ENCODE measurements at places on chromosomes 4 and X. TPM values are rescaled to one million over a fixed set of nuclear protein-coding genes. Genes with fewer than 3 reads are reported as not detected.

The SLC26A1 gene
- total RNA-seq, result 0.32 TPM

The HCCS gene
- total RNA-seq, result 39.3 TPM

The GNRHR gene
- total RNA-seq, result not detected

The NFKB1 gene
- 42.0 TPM for total RNA-seq

The MAMLD1 gene
- total RNA-seq, result 5.7 TPM

GRCh38 chr4:117063961-117064696 is 21.2 kb downstream of the TRAM1L1 start:
- DNase-seq, result no peak
- no peak overlapping the region for H3K4me3 ChIP-seq
- H3K27me3 ChIP-seq, result no peaks in the 10 kb centered on the region
- no peaks in the 10 kb centered on the region for H3K4me1 ChIP-seq
- H3K27ac ChIP-seq, result no peak overlapping the region
- no peaks in the 10 kb centered on the region for H3K36me3 ChIP-seq

GRCh38 chrX:71111141-71111843 is at the start of gene IL2RG:
Gene IL2RG, minus strand, starts transcription at chrX:71111577. Its CDS starts 38 bp downstream, at chrX:71111539.
- no peaks in the 10 kb centered on the region for H3K4me1 ChIP-seq
- peaks cover 3% of the 10 kb centered on the region for H3K27me3 ChIP-seq
- H3K27ac ChIP-seq, result no peak within 1 kb of the TSS
- H3K4me3 ChIP-seq, result no peak within 1 kb of the TSS

GRCh38 chrX:131067846-131068745 is 9.9 kb downstream of the ARHGAP36 start:
- H3K27me3 ChIP-seq, result peaks cover 7% of the 10 kb centered on the region
- H3K4me1 ChIP-seq, result no peaks in the 10 kb centered on the region
- no peak for DNase-seq
- no peak overlapping the region for H3K4me3 ChIP-seq
- no peaks in the 10 kb centered on the region for H3K36me3 ChIP-seq
- H3K27ac ChIP-seq, result no peak overlapping the region

DNA sequence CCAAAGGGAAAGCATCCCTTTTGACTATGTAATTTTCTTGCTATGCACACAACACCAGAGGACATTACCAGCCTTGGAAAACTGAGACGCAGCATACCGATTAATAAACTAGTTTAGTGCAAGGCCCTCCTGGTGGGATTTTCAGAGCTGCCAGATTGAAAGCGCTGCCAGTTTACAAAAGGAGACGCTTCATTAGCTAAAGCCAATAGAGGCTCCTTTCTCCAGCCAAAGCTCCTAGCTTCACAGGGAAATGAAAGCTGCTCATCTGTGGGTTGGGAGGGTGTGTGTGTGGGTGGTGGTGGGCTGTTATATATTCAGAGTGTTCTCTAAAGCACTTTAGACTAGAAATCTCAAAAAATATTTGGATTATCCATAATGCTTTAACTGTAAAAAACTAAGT is 32.4 kb downstream of the SPANXN4 start:
- H3K27ac ChIP-seq, result no peak overlapping the region
- H3K36me3 ChIP-seq, result no peaks in the 10 kb centered on the region
- no peaks in the 10 kb centered on the region for H3K27me3 ChIP-seq
- H3K4me1 ChIP-seq, result no peaks in the 10 kb centered on the region
- no peak for DNase-seq

GRCh38 chr4:20137176-20137575 is 114.5 kb upstream of the SLIT2 start:
- no peak for DNase-seq
- no peaks in the 10 kb centered on the region for H3K4me1 ChIP-seq
- no peak overlapping the region for H3K27ac ChIP-seq
- no peaks in the 10 kb centered on the region for H3K36me3 ChIP-seq

- H3K27me3 ChIP-seq, result no peaks in the 10 kb centered on the region
- H3K4me1 ChIP-seq, result no peaks in the 10 kb centered on the region
- no peak overlapping the region for H3K4me3 ChIP-seq
- H3K36me3 ChIP-seq, result no peaks in the 10 kb centered on the region
- H3K27ac ChIP-seq, result no peak overlapping the region
These were observed 645.6 kb upstream of the FTHL17 start for GRCh38 chrX:31717474-31717873.

Measured in endothelial cell of umbilical vein (primary cell).